ENCODE measurements at places on chromosomes 7 and 10.

DNA sequence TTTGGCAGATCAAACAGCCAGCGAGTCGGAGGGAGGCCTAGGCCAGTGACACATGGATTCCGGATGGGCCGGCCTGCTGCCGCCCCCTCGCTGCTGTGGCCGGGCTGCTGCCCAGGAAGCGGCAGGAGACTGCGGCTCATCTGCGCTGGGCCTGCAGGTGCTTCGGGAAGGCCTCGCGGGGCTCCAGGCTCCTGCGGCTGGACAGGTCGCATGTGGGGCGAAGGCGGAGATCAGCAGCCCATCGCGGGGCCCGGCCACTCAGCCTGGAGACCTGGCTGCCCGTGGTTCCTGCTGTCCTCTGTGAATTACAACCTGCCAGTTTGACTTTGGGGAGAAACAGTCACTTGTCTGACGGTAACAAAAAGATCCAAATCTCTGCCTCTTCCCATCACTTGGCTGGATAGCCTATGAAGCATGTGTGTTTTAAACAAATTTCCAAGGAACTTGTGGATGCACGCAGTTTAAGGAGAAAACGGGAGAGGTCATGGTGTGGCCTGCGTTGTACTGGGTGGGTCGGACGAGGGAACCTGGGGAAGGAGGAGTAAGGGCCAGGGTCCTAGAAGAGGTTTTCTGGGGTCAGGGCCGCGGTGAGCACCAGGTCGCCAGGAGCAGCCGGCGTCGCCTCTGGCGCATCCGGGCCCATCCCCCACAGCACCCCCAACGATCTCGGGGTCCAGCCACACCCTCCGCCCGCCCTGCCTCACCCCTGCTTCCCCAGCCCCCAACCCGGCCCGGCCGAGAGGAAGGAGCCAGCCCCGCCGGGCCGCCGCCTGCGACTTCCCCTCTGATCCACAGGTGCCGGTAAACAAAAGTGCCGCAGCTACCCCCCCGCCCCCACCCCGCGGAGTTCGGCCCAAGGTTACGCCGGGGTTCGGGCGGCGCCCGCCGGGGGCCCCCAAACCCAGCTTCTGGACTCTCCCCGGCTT, 1.6 kb downstream of the SPOCK2 start:
- peak; percentile 87 for DNase-seq

- no peak for DNase-seq
These were observed 5.9 kb upstream of the MAGI2 start for GRCh38 chr7:79459381-79459780.

GRCh38 chr10:10819206-10819856, 198.3 kb upstream of the CELF2 start:
- DNase-seq = no peak

GRCh38 chr7:121271916-121272315, 56.9 kb upstream of the WNT16 start:
- no peak for DNase-seq

- no peak for DNase-seq
These were observed 5.5 kb upstream of the CPXM2 start for GRCh38 chr10:123897146-123897545.

- DNase-seq = no peak
These were observed 590.6 kb downstream of the ARL4A start for GRCh38 chr7:13278020-13278419.

DNA sequence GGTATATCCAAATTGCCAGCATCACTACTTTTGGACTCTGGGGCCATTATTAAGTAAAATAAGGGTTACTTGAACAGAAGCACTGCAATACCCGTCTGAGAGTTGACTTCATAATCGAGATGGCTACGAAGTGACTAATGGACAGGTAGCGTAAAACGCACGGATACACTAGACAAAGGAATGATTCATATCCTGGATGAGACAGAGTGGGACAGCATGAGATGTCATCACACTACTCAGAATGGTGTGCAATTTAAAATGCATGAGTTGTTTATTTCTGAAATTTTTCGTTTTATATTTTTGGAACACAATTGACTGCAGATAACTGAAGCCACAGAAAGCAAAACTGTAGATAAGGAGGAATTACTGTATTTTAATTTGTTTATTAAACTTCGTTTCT, 421.5 kb upstream of the LRGUK start:
- no peak for DNase-seq

DNA sequence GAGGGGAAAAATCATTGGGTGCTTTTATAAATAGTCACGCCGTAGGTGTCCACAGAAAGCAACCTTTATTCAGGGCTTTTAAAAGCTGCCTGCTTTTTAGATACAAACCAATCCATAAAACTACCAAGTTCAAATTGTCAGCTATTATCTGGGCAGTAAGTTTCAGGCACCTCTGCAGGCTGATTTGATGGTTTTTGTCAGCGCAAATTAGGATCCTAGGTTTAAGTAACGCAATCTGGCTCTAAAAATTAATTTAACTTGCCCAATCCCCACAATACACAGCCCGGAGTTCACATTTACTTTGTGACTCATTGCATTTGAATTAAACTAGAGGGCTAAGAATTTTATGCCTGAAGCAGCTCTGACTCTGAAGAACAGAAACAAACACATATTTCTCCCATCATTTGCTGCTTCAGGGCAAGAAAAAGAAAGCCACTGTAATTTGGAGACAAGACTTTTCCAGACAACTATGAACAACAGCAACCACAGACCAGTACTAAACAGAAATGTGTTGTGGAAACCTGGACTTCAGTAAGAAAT, 43.3 kb downstream of the NRP1 start:
- no peak for DNase-seq

GRCh38 chr10:100888957-100889356, 23.8 kb upstream of the SLF2 start:
- DNase-seq = no peak

DNA sequence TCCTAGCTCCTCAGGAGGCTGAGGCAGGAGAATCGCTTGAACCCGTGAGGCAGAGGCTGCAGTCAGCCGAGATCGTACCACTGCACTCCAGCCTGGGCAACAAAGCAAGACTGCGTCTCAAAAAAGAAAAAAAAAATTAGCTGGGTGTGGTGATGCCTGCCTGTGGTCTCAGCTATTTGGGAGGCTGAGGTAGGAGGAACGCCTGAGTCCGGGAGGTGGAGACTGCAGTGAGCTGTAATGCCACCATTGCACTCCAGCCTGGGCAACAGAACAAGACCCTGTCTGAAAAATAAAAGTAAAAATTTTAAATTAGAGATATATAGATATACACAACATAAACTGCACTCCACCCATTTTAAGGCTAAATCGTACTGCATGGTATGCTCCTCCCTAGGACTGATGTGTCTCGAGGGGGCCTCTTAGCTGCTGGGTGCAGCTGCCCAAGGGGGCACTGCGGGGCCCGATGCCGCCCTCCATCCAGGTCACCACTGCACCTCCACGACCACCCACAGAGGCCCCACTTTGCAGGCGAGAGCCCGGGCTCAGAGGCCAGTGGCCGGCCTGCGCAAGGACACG, 40.9 kb upstream of the FOXK1 start:
- DNase-seq = no peak

DNA sequence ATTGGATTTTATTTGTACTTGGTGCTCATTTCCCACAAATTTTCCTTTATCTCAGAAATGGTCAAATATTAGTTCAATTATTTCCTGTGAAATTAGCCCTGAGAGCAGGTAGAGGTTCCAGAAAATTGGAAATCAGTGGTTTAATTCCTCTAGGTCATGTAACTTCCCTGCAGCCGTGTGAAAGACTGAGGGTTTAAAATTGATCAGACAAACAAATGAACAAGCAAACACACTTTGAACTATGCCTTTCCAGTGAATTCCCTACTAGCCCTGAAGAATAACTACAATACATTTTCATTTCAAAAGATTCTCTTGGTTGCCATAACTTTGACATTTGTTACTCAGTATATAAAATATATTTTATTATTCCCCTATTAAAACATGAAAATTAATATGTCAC, 1116.7 kb downstream of the REEP3 start:
- no peak for DNase-seq
